ENCODE measurements at places on chromosomes 6 and 20. TPM values are rescaled to one million over a fixed set of nuclear protein-coding genes. Genes with fewer than 3 reads are reported as not detected.

Gene BMP5
- 5.2 TPM for total RNA-seq

Gene TRIM38
- total RNA-seq = 4.7 TPM

Gene MYMX
- total RNA-seq = 2.4 TPM

Gene SLC22A7
- not detected for total RNA-seq

Gene NFS1
- 33.6 TPM for total RNA-seq

Gene RIN2
- total RNA-seq = 43.9 TPM

Gene TMEM244
- not detected for total RNA-seq

Gene UST
- 6.5 TPM for total RNA-seq

Gene KCNG1
- 0.65 TPM for total RNA-seq

Gene ROS1
- not detected for total RNA-seq

Gene TMC2
- not detected for total RNA-seq

Gene FOXQ1
- not detected for total RNA-seq

Gene TTK
- total RNA-seq = 0.52 TPM

Gene TBXT
- not detected for total RNA-seq

Gene RBM38
- 101 TPM for total RNA-seq

Gene VEGFA
- total RNA-seq = 212 TPM

Gene PPP1R3G
- 10.7 TPM for total RNA-seq

Gene RSPO3
- 1.9 TPM for total RNA-seq

Gene MAPK13
- 4.6 TPM for total RNA-seq

Gene LY6G6F
- total RNA-seq = not detected

Gene RBM24
- total RNA-seq = 121 TPM

Gene FAM83C
- not detected for total RNA-seq

Gene COL9A1
- 0.37 TPM for total RNA-seq

Gene SNX5
- 48.2 TPM for total RNA-seq

Gene ENPP4
- total RNA-seq = 28.1 TPM

Gene SOBP
- total RNA-seq = 13.6 TPM

Gene RAE1
- total RNA-seq = 14.3 TPM

Gene HCRTR2
- not detected for total RNA-seq

Gene PRIM2
- total RNA-seq = 4.4 TPM

Gene B3GAT2
- not detected for total RNA-seq

Gene C20orf141
- not detected for total RNA-seq

Gene TNFRSF21
- total RNA-seq = 24.4 TPM

Gene SALL4
- 0.09 TPM for total RNA-seq

Gene GPX5
- not detected for total RNA-seq

Gene CENPB
- 93.6 TPM for total RNA-seq

Gene PAK5
- not detected for total RNA-seq

Gene ZNF165
- total RNA-seq = 0.24 TPM

Gene DSP
- total RNA-seq = 179 TPM

Gene HMGCLL1
- 2.4 TPM for total RNA-seq
